ENCODE measurements at places on chromosomes 3 and 15.
A peak's percentile ranks its signal among the peaks of the same experiment; 100 is the strongest.

DNA sequence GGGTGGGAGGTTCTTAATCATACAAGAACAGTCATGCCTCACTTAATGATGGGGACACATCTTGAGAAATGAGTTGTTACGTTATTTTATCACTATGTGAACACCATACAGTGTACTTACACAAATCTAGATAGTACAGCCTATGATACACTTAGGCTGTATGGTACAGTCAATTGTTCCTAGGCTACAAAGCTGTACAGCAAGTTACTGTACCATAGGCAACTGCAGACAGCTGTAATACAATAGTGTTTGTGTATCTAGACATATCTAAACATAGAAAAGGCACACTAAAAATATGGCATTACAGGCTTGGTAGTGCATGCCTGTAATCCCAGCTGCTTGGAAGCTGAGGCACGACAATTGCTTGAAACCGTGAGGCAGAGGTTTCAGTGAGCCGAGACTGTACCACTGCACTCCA, 55.7 kb upstream of the PLXND1 start:
- no peak for DNase-seq

DNA sequence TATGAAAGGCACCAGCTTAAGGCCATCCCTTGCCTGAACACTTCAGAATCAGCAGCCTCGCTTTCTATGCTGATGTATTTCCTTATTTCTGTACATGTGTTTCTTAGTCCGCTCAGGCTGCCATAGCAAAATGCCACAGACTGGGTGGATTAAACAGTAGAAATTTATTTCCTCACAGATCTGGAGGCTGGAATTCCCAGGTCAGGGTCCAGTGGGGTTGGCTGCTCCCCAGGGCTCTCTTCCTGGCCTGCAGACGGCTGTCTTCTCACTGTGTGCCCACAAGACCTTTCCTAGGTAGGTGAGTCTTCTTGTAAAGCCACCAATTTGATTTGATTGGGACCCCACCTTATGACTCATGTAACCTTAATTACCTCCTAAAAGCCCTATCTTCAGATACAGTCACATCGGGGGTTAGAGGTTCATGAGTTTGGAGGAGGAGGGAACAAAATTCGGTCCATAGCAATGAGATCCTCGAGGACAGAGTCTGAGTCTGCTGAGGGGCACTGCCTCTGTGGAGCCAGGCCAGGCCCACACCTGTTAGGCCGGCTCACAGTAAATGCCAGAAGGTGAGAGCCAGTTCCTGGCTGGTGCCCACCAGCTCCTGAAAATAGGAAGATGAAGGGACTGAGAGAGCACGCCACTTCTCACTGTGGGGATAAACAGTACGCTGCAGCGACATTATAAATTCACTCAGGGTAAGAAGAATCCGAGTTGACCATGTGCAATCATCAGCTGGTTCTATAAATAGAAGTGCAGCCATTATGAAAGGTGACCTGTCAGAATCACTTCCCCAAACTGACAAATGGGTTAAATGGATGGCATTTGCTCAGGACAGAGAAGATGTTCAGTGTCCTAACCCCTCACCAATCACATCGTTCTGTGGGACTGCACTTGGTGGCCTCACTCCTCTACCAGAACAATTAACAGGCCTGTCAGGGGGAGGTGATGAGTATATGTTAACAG, 41.1 kb downstream of the CTXND1 start:
- DNase-seq, result no peak

GRCh38 chr15:25179673-25180511, 225.1 kb downstream of the SNRPN start:
- no peak for DNase-seq

GRCh38 chr15:31489801-31490646, 163.4 kb downstream of the KLF13 start:
- peak; percentile 17 for DNase-seq

GRCh38 chr3:12180218-12180617, 21.5 kb upstream of the TIMP4 start:
- DNase-seq, result no peak

- DNase-seq, result no peak
Observed at GRCh38 chr15:38215707-38216106, 36.9 kb upstream of the SPRED1 start.

DNA sequence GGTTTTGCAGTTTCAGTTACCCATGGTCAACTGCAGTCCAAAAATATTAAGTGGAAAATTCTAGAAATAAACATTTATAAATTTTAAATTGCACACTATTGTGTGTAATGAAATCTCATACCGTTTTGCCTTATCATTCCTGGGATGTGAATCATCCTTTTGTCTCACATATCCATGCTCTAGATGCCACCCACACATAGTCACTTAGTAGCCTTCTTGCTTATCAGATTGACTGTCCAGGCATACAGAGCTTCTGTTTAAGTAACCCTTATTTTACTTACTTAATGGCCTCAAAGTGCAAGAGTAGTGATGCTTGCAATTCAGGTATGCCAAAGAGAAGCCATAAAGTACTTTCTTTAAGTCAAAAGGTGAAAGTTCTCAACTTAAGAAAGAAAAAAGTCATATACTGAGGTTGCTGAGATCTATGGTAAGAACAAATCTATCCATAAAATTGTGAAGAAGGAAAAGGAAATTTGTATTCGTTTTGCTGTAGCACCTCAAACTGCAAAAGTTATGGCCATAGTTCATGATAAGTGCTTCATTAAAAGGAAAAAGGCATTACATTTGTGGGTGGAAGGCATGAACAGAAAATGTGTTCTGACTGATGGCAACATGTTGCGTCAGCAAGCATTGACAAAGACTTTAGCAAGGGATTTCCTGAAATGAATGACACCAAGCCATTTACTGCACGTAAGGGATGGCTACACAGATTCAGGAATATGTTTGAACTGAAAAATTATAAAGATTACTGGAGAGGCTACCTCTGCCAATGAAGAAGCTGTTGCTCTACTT, 43.8 kb downstream of the SPATA16 start:
- no peak for DNase-seq

- DNase-seq, result no peak
Observed at GRCh38 chr3:46468753-46469600, 4.3 kb upstream of the LTF start.

GRCh38 chr3:73542136-73542535, 82.6 kb downstream of the PDZRN3 start:
- no peak for DNase-seq

- no peak for DNase-seq
Observed at GRCh38 chr15:74420193-74420905, 13.4 kb downstream of the SEMA7A start.

- no peak for DNase-seq
Observed at GRCh38 chr3:97148931-97149330, 334.5 kb downstream of the EPHA6 start.

DNA sequence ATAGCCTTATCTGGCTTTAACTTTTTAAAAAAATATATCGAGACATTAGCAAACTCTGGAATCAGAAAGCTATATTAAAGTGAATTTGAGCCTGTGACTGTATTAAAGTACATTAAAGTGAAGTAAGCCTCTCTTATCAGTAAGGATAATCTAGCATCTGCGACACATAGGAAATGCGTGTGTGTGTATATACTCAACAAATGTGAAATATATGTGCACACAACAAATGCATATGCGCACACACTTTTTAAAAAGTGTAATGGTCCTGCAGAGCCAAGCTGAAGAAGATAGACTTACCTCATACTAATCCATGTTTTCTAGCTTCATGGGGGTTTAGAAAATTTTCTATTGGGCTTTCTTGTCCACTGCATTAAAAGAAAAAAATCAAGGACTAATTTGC, 437.1 kb downstream of the ZIC1 start:
- DNase-seq, result no peak

DNA sequence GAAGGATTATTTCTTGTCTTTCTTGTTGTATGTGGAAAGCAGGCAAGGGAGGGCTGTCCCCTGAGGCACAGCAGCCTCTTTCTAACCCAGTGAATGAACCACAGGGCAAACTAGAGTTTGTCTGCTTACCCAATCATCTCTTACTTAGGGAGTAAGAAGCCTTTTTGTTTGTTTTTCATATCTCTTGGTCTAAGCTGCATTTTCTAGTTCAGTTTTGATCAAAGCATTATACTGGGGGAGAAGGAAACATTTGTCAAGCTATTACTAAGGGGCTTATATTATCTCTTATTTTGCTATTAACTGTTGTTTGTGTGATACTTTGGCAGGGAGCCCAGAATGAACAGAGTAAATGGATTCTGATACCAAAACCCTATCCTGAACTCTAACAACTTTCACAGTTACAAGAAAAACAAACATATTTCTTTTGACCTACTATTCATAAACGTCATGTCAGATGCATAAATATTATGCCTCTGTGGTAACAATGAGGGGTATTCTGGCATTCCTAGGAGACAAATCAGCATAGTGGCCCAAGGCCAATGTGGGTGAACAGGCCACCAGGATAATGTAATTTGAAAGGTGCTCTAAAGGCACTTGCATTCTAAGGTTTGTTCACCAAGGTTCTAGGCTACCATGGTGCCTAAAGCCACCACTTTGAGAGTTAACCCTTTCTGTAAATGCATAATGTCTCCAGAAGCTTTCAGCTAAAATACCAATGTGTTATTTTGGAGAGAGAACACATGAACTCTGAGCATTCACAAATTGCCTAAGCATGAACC, 271.6 kb upstream of the ZPLD1 start:
- DNase-seq, result no peak

DNA sequence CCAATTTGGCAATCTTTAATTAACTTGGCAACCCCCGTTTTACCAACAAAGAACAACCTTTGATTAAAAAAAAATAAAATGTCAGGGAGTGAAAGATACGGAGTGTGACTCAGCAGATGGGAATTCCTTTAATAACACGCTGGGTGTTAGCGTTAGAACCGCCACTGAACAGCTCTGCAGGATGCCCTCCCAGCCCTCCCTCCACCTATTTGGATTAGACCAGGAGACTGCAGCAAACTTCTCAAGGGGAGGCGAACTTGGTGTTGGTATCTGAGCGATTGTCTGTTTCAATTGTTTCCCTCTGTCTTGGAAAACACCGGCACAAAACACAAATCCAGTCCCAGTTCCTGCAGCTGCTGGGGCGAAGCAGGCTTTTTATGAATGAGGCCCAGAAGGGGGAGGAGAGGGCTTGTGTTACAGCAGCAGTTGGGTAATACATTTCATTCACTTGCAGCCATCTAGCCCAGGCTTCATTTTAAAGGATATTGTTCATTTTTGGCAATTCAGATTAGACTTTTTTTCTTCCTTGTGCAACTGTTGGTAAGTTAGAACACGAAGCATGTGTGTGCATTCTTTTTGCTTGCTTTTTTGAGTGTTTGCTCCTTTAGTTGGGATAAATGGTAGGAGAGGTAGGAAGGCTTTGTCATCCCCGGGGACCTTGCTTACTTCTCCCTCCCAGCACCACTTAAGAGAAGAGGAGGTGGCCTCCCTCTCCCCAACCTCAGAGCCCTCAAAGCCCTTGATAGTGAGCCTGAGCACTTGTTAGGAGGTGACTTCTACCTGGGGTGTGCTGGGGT, 152.3 kb downstream of the IGF1R start:
- peak; percentile 43 for DNase-seq

- no peak for DNase-seq
Observed at GRCh38 chr15:39918688-39919385, 1.2 kb downstream of the GPR176 start.

- no peak for DNase-seq
Observed at GRCh38 chr3:148797795-148798194, 29.8 kb upstream of the CPB1 start.

- DNase-seq, result no peak
Observed at GRCh38 chr3:46348823-46349482, 5.0 kb upstream of the CCR2 start.

DNA sequence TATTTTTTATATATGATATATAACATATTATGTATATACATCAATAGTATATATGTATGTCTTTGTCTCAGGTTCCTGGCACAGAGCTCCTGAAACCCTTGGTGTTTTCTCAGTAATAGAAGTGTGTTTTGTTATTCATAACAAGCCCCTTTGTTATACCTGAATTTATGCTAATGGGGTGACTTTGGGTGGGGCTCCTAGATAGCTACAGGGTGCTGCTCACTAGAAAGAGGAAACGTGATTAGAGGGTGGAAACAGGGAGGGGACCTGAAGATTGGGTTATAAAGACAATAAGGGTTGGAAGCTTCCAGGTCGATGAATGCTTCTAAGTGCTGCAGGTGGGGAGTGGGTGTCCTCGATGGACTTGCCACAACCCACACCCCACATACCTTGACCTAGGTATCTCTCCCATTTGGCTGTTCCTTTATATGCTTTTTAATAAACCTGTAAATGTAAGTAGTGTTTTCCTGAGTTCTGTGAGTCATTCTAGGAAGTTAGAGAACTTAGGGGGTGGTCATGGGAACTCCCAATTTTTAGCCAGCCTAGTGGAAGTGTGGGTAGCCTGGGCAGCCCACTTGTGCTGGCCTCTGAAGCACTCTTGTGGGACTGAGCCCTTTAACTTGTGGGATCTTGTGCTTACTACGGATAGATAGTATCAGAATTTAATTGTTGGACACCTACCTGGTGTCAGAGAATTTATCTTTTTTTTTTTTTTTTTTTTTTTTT, 36.9 kb upstream of the C15orf39 start:
- DNase-seq, result no peak

- no peak for DNase-seq
Observed at GRCh38 chr15:71785996-71786395, 24.4 kb upstream of the NR2E3 start.

GRCh38 chr3:7876741-7877297, 624.8 kb upstream of the LMCD1 start:
- no peak for DNase-seq

GRCh38 chr3:181176601-181177000, 187.1 kb upstream of the DNAJC19 start:
- DNase-seq, result peak; percentile 90

GRCh38 chr3:65558826-65559225, 479.9 kb downstream of the MAGI1 start:
- DNase-seq, result no peak

DNA sequence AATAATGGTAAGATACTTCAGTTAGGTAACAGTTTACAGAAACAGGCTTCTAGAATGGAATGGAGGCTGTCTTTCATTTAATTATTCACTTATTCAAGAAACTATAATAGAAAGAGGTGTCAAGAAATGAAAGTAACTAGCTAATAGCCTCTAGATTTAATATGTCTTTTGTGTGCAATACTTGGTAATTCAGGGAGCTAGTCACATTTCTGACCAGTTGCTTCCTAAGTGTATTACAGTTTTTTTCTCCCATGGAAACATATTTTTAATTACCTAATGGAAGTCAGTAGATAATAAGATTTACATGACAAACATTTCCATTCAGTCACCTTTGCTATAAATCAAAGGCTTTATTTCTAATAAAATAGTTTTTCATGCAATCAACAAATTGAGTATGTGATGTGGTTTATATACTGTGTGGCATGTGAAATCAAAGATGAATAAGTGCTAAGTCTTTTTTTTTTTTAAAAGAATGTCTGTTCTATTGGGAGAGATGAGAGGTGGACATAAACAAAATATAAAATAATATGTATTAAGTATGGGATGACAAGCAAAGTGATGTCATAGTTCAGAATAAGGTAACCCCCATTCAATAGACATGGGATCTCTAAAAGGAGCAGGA, 985.7 kb downstream of the SQOR start:
- DNase-seq, result no peak
